M059J (cell line): ENCODE measurements at places on chromosomes 5 and 9. TPM values are rescaled to one million over a fixed set of nuclear protein-coding genes. Genes with fewer than 3 reads are reported as not detected.

Gene AMBP
- total RNA-seq: 0.10 TPM in 1 of 2 replicates, not detected in the other

Gene C1QTNF2
- 2.5 and 3.3 TPM in 2 replicates for total RNA-seq

Gene PCDHA13
- not detected in 2 replicates for total RNA-seq

Gene FBP2
- total RNA-seq: not detected in 2 replicates

Gene ADAMTS2
- 0.02 TPM in 1 of 2 replicates, not detected in the other for total RNA-seq

Gene PAPPA
- total RNA-seq: 0.15 and 0.20 TPM in 2 replicates

Gene AFAP1L1
- 6.5 and 9.1 TPM in 2 replicates for total RNA-seq

Gene FAM153A
- not detected in 2 replicates for total RNA-seq
